ENCODE measurements at places on chromosomes 1 and 21.
A peak's percentile ranks its signal among the peaks of the same experiment; 100 is the strongest.

- no peaks in the 10 kb centered on the region for H3K4me1 ChIP-seq
- no peak overlapping the region for H3K27ac ChIP-seq
- no peak overlapping the region for H3K4me3 ChIP-seq
- no peaks in the 10 kb centered on the region for H3K36me3 ChIP-seq
Observed at GRCh38 chr1:24308365-24309015, 10.7 kb upstream of the GRHL3 start.

- no peaks in the 10 kb centered on the region for H3K4me1 ChIP-seq
- no peak for DNase-seq
- no peaks in the 10 kb centered on the region for H3K27me3 ChIP-seq
- no peak overlapping the region for H3K4me3 ChIP-seq
Observed at GRCh38 chr1:236850077-236850979, 55.2 kb downstream of the MTR start.

DNA sequence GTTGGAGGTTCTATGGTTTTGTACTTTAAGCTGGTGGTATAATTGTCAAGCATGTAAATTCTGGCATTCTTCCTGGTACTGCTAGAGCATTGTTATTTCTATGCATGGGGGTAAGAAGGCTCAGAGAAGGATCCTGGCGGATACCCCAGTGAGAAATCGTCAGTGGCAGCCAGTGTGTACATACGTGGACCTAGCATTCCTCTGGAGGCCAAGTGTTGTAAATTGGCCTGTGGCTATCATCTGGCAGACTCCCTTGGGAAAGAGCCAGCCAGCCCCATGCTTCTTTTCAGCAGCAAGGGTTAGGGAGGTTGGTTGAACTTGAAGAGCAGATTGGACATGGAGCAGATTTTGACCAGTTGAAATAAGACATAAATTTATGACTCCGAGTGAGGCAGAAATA lies 5.2 kb upstream of the AGO3 start:
- H3K36me3 ChIP-seq: peaks cover 6% of the 10 kb centered on the region
- no peak overlapping the region for H3K4me3 ChIP-seq
- DNase-seq: no peak
- peaks cover 2% of the 10 kb centered on the region for H3K4me1 ChIP-seq

GRCh38 chr21:43727519-43728153 lies 8.7 kb downstream of the PDXK start:
- peaks cover 12% of the 10 kb centered on the region for H3K36me3 ChIP-seq
- no peak overlapping the region for H3K27ac ChIP-seq
- no peak for DNase-seq
- H3K4me1 ChIP-seq: peaks cover 5% of the 10 kb centered on the region
- H3K4me3 ChIP-seq: peak overlapping the region; percentile 89
- H3K27me3 ChIP-seq: no peaks in the 10 kb centered on the region

GRCh38 chr1:212606395-212607205 lies 2.0 kb upstream of the ATF3 start:
- no peak overlapping the region for H3K27ac ChIP-seq
- DNase-seq: no peak
- H3K36me3 ChIP-seq: no peaks in the 10 kb centered on the region
- peaks cover 25% of the 10 kb centered on the region for H3K4me1 ChIP-seq

DNA sequence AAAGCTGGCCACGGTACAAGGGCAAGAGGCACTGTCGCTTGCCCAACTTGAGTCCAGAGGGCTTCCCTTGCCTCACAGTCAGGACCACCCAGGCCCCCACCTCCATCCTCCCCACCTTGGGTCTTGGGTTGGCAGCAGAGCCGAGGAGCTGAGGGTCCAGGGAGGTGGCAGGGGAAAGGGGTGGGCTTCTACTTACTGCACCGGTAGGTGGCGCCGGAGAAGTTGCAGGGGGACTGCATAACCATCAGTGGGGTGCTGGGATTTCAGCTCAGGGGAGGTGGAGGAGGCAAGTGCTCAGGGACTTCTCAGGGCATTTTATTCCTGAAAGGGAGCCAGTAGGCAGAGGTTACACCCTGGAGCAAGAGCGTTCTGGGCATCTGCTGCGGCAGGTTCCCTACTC lies 44.0 kb downstream of the TRIM62 start:
- peak; percentile 55 for DNase-seq
- H3K27ac ChIP-seq: no peak overlapping the region
- H3K4me3 ChIP-seq: no peak overlapping the region
- no peaks in the 10 kb centered on the region for H3K27me3 ChIP-seq
- peaks cover 6% of the 10 kb centered on the region for H3K4me1 ChIP-seq

- H3K4me1 ChIP-seq: no peaks in the 10 kb centered on the region
- no peaks in the 10 kb centered on the region for H3K36me3 ChIP-seq
- DNase-seq: no peak
- no peaks in the 10 kb centered on the region for H3K27me3 ChIP-seq
- H3K4me3 ChIP-seq: no peak overlapping the region
- no peak overlapping the region for H3K27ac ChIP-seq
Observed at GRCh38 chr21:18989953-18990495, 586.4 kb upstream of the TMPRSS15 start.

- H3K4me1 ChIP-seq: no peaks in the 10 kb centered on the region
- H3K4me3 ChIP-seq: no peak overlapping the region
Observed at GRCh38 chr1:233679591-233680373, 65.9 kb downstream of the KCNK1 start.

DNA sequence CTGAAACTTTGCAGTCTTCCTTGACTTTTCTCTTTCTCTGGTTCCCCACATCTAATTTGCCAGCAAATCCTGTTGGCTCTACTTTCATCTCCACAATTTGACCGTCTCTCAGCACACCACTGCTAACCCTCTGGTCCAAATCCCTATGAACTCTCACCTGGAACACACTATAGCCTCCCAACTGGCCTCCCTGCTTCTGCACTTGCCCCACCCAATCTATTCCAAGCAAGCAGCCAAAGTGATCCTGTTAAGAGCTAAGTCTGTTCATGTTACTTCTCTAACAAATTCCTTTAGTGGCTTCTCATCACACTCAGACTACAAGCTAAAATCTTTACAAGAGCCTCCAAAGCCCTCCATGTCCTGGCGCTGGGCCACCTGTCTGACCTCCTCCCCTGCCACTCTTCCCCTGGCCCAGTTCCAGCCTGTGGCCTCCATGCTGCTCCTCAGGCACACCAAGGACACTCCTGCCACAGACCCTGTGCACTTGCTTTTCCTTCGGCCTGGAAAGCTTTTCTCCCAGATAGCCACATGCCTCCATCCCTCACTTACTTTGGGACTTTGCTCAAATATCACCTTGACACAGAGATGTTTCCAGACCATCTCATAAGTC lies 104.1 kb downstream of the DTL start:
- no peak for DNase-seq
- H3K27me3 ChIP-seq: no peaks in the 10 kb centered on the region
- H3K4me3 ChIP-seq: no peak overlapping the region
- H3K4me1 ChIP-seq: no peaks in the 10 kb centered on the region

GRCh38 chr1:34312359-34312758 lies 135.7 kb downstream of the C1orf94 start:
- H3K36me3 ChIP-seq: no peaks in the 10 kb centered on the region
- no peak for DNase-seq
- H3K4me1 ChIP-seq: no peaks in the 10 kb centered on the region
- H3K27me3 ChIP-seq: no peaks in the 10 kb centered on the region
- H3K4me3 ChIP-seq: no peak overlapping the region

DNA sequence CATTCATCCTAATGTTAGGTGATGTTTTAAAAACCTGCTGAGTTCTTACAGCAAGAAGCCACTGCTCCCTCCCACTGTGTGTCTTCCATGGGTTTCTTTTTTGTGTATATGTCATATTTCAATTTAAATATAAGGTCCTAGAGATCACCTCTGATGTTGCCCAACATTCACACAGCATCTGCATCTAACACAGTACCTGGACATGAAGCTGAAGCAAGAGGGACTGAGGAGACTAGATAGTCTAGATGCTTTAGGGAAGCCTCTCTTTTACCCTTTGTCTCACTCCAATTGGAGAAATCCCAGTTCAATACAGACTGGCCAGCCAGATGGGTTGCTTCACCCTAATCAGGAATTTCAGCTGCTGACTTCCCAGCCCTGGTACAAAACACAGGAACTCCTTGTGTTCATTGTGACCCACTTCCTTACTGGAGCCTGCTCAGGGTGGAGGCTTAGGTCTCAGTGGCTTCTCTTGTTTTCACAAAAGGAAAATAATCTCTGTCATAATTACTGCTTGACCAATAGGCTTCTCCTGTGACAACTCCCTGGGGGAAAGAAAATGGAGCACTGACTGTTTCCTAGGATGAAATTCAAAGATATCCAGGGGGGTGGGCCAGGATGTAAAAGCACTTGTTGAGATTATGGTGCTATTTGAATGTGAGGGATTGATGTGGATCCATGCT lies 17.3 kb downstream of the BTG2 start:
- DNase-seq: no peak
- H3K4me1 ChIP-seq: peaks cover 43% of the 10 kb centered on the region
- H3K4me3 ChIP-seq: no peak overlapping the region
- H3K27me3 ChIP-seq: no peaks in the 10 kb centered on the region
- no peak overlapping the region for H3K27ac ChIP-seq

Data from neuronal stem cell (in vitro differentiated cells).